ENCODE measurements at places on chromosomes 1 and 21.

DNA sequence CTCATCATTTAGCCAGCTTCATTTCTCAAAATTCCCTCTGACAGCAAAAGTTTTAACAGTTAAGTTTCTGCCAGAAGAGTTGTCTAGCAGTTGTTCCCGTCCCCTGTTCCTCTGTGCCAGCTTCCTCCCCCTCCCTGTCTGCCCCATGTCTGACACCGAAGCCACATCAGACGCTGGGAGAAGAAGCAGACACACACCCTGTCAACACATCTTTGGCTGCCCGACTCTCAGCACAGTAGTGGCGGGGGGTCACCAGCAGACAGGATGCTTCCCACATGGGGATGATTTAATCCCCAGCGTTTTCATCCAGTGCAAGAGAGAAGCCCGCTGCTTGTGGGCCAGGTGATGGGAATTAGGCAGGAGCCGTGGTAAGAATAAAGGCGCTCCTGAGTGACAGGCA lies 379.4 kb upstream of the RUNX1 start:
- DNase-seq = no peak

DNA sequence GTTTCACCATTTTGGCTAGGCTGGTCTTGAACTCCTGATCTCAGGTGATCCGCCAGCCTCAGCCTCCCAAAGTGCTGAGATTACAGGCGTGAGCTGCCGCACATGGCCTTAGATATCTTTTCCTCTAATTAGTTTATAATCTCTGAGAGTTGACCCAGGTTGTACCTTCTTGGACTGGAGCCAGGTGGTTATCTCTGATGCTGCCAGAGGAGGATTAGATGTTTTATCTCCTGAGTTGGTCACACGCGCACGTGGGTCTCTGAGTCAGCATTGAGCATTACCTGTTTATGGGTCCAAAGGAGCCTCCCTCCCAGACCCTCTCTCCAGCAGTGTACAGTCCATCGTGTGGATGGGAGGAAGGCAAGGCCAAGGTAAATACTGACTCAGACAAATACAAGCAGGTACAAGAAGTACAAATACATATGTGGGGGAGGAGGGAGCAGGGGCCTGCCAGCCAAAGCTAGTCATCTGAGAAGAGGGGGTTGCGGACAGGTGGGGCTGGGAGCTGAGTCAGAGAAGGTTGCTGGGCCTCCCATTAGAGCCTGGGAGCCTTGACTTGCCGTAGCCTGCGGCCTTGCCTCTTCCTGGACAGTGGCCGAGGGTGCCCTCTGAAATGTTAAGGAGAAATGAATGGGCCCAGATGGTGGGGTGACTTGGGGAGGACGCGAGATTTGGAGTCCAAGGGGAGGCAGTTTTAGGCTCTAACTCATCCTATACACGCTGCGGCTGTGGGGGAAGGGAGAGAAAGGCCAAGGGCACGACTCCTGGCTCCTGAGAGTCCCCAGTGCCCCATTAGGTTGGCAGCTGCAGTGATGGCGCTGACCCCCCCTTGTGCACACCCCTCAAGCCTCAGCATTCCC lies 13.1 kb downstream of the IL6R start:
- no peak for DNase-seq

DNA sequence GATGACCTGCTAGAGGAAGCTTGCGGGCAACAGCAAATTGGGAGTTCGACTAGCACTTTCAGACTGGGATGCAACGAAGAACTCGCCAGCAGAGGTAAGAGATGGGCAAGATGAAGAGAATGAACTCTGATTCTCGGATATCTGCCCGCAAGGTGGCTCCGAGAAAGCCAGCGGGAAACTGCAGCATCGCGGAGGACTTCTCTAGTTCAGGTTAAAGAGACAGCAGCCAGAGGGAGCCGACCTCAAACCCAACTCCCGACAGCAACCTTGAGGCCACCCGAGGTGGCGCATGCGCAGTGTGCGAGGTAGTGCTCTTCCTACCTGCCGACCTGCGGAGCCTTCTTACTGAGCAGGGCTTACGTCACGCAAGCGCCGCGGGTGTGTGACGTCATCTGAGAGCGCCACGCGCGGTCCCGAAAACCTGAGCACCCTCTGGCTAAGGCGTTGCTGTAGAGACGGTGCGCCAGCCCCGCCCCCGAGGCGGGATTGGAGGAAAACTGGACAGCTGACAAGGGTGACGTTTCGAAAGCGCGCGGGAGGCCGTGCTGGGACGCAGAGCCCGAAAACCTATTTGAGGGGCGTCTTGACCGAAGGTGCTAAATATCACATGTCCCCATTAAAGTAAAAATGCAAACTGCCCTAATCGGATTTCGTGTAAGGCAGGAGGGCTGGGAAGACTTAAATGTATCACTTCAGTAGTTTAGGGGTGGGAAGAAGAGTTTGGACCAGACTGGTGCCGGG lies 110.5 kb upstream of the SLC25A33 start:
- peak; percentile 82 for DNase-seq

DNA sequence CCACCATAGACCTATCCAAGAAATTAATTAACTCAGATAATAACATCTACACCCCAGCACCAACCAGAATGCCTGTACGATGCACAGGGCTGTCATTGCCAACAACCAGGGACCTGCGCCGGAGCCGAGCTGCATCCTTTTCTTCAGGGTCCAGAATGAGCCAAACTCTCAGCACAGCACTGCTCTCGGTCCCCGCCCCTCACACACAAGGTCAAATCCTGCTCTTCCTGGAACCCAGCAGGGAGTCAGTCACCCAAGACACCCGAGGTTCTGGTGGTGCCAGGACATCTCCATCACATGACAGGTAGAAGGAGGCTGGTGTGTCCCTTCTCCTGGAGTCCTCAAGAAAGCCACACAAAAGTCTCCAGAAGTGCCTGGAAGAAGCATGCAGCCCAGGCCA lies 31.9 kb downstream of the NPHP4 start:
- DNase-seq = no peak

DNA sequence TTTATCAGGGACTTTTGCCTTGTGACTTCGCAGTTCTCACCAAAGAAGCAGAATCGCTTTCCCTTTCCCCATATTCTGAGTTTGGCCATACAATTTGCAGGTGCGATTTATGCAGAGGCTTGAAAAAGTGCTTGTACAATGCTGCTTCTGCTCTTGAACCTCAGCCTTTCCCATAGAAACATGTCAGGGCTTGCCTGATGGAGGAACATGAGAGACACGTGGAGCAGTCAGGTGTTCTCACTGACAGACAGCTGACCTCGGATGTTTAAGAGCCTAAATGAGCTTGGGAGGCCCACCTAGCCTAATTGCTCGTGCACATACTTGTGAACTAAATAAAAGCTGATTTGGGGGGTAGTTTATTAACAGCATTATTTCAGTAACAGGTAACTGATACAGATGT lies 290.0 kb downstream of the S1PR1 start:
- DNase-seq = no peak

DNA sequence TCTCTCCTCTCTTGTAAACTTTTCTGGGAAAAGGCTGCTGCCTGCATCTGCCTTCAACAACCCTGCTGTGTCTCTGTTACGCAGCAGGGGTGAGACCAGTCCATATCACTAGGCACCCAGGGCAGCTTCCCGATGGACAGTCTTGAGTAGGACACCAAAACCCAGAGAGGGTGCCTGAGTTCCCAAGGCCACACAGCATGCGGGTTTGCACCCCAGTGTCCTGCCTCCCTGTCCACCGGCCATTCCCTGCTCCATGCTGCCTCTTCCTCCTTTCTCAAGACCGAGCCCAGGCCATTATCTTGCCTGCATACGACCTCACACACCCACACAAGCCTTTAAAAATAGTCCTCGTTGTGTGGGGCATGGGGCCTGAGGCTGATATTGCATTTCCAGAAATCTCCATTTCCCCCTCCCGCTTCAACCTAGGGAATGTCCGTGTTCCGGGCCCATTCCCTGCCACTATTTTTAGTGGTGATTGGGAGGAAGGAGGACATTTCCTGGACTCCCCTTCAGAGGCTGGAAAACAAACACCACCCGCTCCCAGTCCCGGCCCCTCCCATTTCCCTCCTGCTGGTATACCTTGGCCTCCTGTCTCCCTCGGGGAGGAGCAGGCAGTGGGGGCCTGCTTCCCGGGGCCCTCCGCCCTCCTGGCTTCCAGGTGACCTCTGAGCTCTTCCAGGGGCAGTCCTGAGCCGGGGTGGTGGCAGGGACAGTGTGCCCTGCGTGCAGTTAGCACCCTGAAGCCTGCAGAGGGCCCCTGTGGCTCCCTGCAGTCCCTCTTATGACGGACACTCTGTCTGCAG lies 132.4 kb upstream of the TMEM51 start:
- DNase-seq = no peak

DNA sequence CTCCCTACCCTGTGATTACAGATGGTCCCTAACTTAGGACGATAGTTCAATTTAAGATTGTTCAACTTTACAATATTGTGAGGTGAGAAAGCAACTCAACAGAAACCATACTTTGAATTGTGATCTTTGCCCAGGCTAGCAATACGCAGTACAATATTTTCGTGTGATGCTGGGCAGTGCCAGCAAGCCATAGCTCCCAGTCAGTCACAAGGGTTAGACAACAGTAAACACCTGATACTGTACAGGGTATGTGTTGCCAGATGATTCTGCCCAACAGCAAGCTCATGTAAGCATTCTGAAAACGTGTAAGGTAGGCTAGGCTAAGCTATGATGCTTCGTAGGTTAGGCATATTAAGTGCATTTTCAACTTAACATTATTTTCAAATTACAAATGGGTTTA lies 11.9 kb downstream of the GPBP1L1 start:
- DNase-seq = no peak

DNA sequence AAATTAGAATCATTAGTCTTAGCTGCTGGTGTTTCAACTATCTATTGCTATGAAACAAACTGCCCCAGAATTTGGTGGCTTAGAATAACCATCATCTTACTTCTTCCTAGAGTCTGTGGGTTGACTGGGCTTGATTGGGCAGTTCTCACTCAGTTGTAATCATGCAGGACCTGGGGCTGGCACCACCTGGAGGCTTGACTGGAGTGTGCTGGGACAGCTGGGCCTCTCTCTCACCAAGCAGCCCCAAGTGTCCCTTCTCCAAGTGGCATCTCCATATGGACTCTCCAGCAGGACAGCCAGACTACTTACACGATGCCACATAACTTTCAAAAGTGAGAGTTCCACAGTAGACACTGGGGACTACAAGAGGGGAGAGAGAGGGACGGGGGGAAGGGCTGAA lies 140.3 kb upstream of the ATP1B1 start:
- DNase-seq = no peak

GRCh38 chr1:208103597-208104513 lies 140.3 kb downstream of the PLXNA2 start:
- no peak for DNase-seq

DNA sequence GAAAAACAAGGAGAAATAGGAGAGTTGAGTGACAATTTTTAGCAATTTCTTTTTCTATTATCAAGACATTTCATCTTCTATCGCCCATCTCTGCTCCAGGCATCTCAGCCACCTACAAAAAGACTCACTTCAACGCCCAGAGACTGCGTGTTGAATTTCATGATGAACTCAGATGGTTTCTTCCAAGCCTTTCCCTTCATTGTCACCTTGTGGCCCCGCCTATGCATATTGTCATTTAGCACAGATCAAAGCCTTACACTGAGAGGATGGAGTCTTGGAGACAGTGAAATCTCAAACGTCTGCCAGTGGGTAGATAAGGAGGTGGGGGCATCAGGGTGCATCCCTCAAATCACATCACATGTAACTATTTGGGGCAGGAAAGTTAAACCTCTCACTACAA lies 319.4 kb downstream of the SIPA1L2 start:
- DNase-seq = no peak

DNA sequence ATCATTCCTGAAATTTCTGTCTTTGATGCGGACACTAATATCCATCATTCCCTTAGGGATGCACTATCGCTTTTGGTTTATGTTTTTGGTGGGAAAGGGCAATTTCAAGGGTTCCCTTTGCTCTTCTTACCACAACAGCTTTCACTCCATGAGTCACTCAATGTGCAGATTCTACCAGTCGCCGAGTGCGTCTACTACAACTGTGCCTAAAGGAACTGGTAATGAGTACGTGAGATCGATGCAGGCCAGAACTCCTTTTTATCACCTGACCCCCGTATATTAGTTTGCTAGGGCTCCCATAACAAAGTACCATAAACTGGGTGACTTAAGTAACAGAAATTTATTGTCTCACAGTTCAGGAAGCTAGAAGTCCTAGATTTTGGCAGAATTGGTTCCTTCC lies 27.5 kb upstream of the TMEM54 start:
- no peak for DNase-seq

DNA sequence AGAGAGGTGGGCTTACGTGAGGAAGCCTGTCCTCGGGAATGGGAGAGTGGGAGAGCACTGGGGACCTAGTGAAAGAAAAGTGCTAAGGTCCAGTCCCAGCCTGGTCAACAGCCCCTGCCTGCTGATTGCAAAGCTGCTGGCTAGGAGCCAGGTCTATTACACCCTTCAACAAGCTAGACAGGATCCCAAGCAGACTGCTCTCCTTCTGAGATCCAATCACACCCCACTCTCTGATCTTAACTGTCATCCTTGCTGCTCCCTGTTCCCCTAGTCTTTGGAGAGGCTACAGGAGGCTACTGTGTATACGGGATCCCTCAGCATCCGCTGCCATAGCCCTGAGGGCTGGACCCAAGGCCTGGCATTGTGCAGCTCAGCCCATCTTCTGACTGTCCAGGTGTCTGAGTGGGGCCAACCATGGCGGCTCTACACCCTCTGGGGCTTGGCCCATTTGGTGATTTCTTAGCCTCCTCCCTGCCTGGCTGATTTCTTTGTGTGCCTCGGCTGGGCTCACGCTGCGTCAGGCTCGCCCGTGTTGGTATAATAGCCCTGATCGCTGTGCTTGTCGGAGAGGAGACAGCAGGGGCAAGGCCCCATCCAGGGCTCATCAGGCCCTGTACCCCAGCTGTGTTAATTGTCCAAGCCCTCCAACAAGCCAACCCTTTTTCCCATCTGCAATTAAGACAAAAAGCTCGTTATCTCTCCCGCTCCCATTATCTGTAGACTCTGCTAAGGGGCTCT lies 43.9 kb downstream of the NAV1 start:
- DNase-seq = no peak

DNA sequence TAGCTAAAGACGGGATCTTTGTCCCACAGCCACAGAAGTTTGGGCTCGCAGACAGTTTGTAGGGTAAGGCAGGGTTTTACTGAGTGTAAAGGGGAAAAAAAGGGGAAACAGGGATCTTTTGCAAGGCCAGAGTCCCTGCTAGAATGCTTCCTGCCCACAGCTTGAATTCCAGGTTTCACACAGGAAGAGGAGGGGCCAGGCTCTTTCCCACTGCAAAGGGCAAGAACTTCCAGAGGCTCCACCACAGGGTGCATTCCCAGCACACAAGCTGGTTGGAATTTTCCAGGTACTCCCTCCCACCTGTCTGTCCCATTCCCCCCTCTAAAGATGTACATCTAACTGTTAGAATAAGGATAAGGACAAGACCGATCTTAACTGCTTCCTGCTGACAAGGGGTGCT lies 1126.9 kb downstream of the KCNT2 start:
- DNase-seq = no peak

All from SW 1271 (cell line).